ENCODE measurements at places on chromosomes 6 and 20.

DNA sequence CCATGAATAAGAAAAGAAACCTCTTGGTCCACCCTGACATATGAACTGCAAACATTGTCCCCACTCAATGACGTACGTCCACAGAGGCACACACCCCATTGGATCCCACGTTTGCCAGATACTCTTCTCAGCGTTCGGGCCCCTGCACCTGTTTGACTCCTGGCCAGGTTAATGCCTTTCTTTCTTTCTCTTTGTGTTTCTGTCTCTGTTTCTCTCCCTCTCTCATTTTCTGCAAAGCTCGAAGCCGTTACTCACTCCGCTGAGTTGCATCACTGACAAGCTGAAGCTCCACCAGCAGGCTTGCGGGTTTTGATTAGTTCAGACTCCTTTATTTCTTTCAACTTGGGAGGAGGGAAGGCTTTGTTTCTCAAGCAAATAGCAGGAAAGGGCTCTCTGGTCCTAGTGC is 135.5 kb upstream of the SUPT3H start:
- DNase-seq = no peak

- DNase-seq = no peak
These were observed 135.4 kb downstream of the CDC5L start for GRCh38 chr6:44522871-44523270.

DNA sequence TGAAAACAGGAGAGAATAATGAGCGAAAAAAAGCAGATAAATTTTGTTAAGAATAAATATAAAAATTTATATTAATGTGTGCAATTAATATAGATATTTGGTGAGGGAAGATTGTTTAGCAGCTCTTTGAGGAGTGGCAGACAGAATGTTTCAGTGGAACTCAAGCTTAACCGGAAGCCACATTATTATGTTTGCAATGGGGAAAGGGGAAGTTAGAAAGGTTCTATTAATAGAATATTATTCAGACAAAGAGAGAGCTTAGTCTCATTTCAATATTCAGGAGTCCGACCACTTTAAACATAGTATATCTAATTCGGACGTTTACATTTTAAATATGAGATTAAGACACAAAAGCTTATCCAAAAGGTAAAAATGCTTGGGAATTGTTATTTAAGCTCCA is 81.6 kb upstream of the KHDRBS2 start:
- DNase-seq = no peak

DNA sequence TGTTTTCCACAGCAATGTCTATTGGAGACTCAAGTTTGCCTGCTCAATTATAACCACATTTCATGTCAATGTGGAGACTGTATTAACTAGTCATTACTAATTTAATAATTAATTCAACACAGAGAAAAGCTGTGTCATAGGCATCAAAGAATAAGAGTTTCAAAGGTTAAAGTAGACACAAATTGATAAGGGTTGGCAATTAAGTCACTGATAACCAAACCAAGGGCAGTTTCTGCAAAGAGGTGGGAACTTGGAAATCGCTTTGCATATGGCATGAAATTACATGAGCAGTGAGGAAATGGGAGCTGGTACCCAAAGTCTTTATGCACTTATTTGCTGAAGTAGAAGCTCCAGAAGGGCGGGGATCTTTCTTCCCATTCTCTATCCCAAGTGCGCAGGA is 34.2 kb downstream of the GCLC start:
- no peak for DNase-seq

DNA sequence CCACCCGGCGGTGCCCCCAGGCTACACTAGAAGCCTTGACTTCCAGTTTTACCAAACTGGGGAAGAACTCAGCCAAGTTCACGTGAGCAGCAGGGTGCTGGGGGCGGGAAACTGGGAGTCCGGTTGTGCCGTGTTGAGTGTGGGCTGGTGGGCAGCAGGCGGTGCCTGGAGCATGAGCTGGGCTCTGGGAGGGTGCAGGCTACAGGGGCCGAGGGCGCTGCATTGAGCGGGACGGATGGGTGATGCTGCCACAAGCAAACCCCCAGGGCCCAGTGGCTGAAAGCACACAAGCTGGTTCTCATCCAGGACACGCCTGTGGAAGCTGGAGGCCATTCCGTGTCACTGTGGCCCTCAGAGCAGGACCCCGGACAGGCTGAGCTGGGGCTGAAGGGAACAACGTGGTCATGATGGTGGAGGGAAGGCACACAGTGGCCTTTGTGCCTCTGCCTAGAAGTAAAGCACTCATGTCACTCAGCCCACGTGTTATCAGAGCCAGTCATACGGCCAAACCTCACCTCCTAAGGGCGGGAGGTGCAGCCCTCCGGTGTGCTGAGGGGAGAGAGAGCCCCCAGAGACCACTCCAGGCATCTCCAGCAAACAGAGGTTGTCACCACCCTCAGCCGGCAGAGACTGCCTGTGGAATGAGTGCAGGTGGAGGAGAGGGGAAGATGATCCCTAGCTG is 29.5 kb downstream of the RBM38 start:
- no peak for DNase-seq
